ENCODE measurements at places on chromosomes 2 and 18.

DNA sequence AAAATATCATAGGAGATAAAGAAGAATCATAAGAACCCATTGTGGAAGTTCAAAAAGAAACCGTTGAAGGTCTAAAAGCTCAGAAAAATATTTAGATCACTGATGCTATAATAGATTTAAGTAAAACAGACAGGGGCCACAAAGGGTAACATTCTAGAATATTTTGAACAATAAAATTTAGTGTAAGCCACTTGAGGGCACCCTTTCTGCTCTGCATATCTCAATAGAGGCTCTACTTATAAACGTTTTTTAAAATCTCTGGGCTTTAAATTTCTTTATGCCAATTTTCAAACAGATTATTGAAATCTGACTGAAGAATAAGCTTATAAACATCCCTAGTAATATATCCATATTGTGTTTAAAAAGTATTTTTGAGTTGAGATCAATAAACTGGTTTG lies 57.6 kb upstream of the IL1RL1 start:
- DNase-seq: peak; percentile 48

- DNase-seq: no peak
Measured at GRCh38 chr18:45050712-45051601, 370.3 kb downstream of the SETBP1 start.

DNA sequence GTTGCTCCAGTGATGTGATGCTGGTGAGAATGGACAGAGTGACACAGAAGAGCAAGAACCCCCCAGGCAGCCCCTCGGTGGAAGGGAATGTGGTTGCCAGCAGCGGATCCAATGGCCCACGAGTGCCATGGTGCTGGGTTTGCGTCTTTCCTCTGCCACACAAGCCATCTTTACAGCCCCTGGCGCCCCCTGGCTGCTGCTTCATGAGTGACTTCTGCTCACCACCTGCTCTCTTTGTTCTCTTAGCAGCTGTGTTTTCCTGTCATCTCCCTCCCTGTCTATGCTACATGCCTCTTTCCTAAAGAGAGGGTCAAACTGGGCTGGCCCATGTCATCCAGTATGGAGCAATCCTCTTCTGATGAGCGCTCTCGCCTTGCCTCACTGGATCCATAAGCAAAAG lies 300.0 kb upstream of the SMIM21 start:
- peak; percentile 43 for DNase-seq

DNA sequence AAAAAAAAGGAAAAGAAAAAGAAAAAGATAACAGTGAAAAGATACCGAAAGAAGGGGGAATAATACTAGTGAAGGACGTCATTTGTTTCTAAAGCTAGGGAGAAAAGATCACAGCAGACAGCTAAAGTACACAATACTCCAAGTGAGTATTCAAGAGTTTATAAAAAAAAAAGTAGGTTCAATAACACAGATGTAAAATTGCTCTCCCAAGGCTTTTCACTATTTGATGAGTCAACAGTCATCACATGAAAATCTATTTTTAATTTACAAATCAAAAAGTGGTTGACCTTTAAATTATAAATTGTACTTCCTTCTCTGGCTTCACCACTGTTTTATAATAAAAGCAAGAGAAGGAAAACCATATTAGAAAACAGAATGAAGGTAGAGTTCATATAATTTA lies 144.0 kb downstream of the ZRANB3 start:
- DNase-seq: no peak

GRCh38 chr2:52955079-52955478 lies 812.5 kb upstream of the CHAC2 start:
- no peak for DNase-seq

DNA sequence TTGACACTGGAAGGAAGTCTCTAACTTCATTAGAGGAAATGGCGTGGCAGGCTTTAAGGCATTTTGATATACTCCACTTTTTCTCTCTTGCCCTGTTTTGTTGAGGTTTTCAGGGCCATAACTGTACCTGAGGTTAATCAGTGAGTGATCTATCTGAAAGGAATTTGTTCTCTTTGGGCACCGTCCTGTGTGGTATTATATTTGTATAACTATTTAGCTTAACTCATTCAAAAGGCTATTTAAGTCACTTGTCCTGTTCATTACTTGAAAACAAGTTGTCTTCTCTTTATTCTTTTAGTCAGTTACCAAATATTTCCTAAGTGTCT lies 180.4 kb downstream of the NEDD4L start:
- no peak for DNase-seq

- DNase-seq: peak; percentile 11
Measured at GRCh38 chr2:227460070-227460485, 11.9 kb upstream of the AGFG1 start.

GRCh38 chr2:128305555-128306080 lies 13.1 kb downstream of the HS6ST1 start:
- no peak for DNase-seq

GRCh38 chr2:68438455-68439303 lies 28.4 kb downstream of the FBXO48 start:
- DNase-seq: no peak

DNA sequence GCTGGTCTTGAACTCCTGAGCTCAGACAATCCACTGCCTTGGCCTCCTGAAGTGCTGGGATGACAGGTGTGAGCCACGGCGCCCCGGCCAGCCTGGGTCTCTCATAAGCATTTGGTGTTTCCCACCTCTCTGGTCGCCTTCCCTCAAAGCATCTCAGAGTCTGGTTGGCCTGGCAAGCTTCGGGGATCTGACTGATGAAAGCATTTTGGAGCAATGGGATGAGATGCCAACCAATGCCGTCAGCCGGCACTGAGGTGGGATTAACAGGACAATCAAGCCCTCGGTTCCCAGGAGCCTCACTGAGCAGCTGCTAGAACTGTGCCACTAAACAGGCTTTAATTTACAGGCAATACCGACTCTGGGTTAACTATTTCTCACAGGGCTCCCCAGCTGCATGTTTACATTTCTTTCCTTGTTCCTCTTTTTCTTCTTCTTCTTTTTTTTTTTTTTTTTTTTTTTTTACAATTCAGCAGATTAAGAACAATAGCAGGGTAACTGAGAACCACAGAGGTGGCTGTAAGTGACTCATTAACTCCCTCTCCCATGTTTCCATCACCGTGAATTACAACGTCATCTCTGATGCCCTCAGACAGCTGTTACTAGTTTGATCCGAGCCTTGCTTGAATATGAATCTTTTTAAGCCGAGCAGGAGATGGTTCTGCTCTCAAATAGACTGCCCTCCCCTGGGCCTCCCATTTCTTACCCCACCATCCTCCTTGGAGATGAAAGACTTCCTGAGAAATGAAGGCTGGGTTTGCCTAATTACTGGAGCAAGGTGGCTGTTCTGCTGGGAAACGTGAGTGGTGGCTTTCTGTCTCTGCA lies 37.9 kb downstream of the ODC1 start:
- DNase-seq: peak; percentile 83

DNA sequence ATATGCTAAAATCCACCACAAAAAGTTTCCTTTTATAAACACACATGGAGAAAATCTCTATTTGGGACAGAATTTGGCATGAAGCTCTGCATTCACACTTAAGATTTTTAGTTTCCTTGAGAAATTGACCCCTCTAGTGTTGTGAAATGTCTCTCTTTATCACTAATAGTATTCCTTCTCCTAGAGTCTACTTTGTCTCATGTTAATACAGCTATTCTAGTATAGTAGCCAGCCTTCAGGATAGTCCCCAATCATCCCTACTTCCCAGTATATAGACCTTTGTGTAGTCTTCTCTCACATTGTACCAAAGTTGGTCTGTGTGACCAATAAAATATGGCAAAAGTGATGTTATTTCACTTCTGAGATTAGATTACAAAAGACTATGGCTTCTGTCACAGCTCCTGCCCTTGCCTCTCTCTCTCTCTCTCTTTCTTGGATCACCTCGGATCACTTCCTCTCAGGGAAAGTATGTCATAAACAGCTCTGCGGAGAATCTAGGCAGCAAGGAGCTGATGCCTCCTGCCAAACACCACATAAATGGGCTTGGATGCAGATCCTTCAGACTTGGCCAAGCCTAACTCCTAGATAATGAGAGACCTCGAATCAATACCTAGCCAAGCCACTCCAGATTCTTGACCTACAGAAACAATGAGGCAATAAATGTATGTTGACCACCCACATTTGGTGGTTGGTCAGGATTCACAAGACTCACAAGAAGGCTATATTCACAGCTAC lies 59.7 kb upstream of the NABP1 start:
- no peak for DNase-seq

- peak; percentile 95 for DNase-seq
Measured at GRCh38 chr2:70094978-70095719, 7.9 kb downstream of the PCBP1 start.

DNA sequence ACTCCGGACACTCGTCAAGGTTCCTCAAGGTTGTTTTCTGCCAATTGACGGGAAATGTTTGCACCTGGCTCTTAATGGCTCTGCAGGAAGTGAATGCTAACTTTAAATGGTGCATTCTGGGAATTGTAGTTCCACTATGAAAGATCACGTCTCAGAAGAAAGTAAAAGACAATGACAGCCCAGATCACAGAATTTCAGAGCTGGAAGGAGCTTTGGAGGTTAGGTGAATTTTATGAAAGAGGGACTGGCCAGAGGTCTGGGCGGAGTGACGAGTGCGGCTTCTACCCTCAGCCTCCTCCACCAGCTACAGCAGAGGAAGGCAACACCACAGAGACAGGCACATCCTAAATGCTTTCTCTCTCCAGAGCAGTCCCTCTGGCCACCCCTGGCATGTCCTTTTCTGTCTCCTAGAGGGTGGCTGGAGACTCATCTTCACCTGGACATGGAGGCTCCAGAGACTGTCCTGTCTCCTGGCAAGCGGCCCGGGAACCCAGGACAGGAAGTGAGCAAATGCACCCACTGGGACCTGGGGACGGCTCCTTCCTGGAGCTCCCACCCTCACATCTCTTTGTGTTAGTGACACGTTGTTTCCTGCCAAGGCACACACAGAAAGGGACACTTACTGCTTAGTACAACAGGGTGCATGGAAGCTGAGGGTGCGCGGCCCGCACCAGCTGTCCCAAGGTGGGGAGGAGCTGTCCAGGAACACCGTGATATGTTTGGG lies 19.4 kb downstream of the THAP4 start:
- DNase-seq: no peak

- no peak for DNase-seq
Measured at GRCh38 chr2:175806570-175806969, 195.5 kb downstream of the LNPK start.

DNA sequence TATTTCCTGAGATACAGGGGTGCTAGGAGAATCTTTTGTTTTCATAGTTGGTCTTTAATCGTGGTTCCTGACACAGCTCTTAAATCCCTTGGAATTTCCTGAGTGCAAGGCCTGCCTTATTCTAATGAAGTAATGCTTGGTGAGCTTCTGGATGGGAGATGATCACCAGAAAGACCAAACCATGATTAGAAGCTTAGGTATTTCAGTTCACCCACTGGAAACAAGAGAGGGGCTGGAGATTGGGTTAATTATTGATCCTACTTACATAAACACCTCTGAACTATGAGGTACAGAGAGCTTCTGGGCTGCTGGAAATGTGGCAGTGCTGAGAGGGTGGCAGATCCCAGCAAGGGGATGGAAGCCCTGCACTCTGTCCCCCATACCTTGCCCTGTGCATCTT lies 406.8 kb downstream of the THSD7B start:
- DNase-seq: no peak

DNA sequence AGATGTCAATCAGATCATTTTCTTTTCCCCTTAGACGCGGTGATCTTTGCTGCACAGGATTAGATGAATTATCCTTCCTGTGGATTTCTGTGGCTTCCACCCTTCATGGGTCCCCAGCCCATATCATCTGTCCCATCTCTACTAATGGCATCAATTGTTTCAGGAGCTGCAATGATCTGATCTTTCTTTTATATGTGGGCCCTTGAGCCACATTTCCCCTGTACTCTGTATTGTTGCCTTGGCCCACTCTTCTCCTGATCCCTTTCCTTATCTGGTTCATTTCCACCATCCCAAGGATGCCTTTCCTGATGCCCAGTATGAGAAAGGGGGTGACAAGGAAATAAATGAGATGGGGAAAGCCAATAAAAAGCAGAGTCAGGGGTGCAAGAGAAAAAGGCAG lies 24.7 kb downstream of the SP140 start:
- no peak for DNase-seq

- no peak for DNase-seq
Measured at GRCh38 chr18:13267431-13267873, 48.9 kb downstream of the LDLRAD4 start.

GRCh38 chr18:57004366-57005121 lies 142.3 kb upstream of the BOD1L2 start:
- peak; percentile 52 for DNase-seq

- DNase-seq: no peak
Measured at GRCh38 chr18:59640721-59641120, 56.5 kb downstream of the CCBE1 start.

DNA sequence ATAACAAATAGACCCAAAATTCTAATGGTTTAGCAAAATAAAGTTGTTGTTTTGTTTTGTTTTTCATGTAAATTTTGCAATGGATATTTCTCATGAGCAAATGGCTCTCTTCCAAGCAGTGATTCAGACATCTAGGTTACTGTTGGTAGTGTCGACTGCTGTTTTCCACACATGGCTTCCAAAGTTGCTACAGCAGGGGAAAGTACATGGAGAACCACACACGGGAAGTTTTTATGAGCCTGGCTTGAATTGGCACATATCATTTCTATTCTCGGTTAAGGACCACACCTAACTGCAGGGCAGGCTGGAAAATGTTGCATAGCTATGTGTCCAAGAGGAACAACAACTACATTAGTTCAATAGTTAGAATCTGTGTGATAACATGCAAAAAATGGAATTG lies 262.1 kb downstream of the GALNT13 start:
- DNase-seq: no peak

- no peak for DNase-seq
Measured at GRCh38 chr18:3851159-3851558, 401.2 kb downstream of the TGIF1 start.

GRCh38 chr2:241062389-241063092 lies 39.5 kb downstream of the MTERF4 start:
- DNase-seq: no peak

GRCh38 chr2:9937968-9938367 lies 13.5 kb upstream of the GRHL1 start:
- DNase-seq: no peak

DNA sequence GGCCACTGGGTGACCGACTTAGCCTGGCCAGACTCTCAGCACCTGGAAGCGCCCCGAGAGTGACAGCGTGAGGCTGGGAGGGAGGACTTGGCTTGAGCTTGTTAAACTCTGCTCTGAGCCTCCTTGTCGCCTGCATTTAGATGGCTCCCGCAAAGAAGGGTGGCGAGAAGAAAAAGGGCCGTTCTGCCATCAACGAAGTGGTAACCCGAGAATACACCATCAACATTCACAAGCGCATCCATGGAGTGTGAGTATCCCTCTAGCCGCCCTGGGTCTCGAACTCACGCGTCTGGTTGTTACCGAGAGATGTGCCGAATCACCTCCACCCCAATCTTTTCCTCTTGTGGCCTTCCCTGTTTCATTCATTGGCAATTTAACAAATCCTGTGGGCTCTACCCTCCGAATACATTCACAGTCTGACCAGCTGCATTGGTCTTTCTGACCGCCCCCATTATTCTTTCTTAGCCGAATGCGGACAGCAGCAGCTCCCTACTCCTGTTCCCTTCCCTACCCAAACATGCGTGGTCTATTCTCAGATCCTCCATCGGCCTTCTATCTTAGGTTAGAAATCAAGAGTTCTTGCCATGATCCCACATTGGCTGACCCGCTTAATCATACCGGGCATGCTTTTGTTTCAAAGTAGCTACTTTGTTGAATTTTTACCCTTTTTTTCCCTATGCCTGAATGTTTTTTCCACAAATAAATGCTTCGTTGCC lies 631 bp downstream of the RPL31 start:
- no peak for DNase-seq

- no peak for DNase-seq
Measured at GRCh38 chr2:46481198-46482193, 2.1 kb downstream of the TMEM247 start.
